Activated CD4-positive, CD25-positive, alpha-beta regulatory T cell treated with anti-CD3 and anti-CD28 coated beads, Interleukin-2, amount 50 U/mL, for 16 hours (primary cell): ENCODE measurements at places on chromosomes 12 and 14.

DNA sequence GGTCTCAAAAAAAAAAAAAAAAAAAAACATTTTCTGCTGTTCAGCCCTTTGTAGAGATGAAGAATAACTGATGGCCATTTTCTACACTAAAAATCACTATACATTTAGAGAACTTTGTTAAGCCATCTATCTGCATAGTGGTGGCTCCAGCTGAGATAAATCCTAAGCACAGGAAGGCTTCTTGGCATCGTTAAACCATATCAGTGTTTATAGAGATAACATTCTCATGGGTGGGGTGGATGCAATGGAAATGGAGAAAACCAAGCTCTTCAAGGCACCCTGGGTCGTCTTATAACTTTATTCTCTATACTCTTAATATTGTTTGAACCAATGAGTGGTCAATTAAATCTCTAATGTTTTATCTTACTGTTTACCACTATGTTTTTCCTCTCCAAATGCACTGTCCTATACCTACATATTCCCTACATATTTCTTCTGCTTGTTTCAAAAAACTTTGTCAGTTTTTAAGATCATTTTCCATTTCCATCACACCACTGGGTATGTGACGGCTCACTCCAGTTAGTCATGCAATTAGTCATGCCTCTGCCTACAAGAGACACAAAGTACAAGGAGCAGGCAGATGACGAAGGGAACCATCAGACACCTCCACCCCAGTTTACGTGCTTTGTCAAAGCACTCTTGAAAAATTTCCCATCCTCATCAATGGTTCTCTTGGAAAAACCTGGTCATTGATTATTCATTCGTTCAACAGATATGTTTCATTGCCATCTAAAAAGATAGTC, 119.3 kb upstream of the OVCH1 start:
- DNase-seq, result no peak

GRCh38 chr14:64841121-64841651, 38.5 kb downstream of the SPTB start:
- DNase-seq, result no peak

GRCh38 chr12:83514372-83514771, 827.7 kb downstream of the TMTC2 start:
- DNase-seq, result no peak

DNA sequence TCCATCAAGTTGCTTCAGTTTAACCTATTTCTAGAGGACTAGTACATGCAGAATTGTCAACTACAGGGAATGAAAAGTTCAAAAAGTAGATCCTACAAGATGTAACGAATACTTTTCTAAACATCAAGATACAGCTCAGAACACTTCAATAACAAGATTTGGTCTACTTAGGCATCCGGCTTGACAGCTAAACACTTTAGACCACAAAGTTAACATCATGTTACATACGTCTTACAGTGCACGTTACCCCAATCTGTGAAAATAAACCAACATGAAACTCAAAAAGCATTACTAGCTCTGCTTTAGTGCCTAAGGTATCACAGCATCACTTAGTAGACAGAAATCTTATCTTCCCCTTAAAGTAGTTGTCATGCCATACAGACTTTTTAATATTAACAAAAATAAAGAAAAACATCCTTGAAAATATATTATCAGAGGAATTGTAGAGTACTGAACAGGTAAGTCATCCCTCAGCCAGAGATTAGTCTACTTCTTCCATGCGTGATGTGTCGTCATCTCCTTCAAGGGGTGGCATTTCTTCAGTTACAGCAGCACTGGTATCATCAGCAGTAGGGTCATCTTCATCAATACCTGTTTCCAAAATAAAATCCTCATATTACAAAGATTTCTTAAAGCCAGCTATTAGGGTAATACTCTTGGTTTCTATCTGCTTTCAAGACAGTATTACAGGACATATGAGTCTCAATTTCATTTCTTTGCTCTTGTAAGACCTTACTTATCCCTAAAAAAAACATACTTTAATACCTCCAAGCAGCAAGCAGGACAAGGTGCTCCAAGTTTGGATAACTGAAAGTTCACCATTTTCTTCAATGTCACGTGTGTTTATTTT, 5.4 kb downstream of the HSP90AA1 start:
- no peak for DNase-seq

- DNase-seq, result no peak
These were observed 6.7 kb upstream of the DNAAF2 start for GRCh38 chr14:49641697-49642129.

DNA sequence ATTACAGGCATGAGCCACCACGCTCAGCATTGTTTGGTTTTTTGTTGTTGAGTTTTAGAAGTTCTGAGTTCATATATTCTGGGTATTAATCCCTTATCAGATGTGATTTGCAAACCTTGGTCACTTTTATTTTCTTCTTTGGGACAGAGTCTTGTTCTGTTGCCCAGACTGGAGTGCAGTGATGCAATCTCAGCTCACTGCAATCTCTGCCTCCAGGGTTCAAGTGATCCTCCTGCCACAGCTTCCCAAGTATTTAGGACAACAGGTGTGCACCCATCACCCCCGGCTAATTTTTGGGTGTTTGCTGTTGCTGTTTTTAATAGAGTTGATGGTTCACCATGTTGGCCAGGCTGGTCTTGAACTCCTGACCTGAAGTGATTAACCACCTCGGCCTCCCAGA, 11.8 kb downstream of the USP30 start:
- DNase-seq, result no peak
